ENCODE measurements at places on chromosomes 16 and 17. TPM values are rescaled to one million over a fixed set of nuclear protein-coding genes. Genes with fewer than 3 reads are reported as not detected.

DNA sequence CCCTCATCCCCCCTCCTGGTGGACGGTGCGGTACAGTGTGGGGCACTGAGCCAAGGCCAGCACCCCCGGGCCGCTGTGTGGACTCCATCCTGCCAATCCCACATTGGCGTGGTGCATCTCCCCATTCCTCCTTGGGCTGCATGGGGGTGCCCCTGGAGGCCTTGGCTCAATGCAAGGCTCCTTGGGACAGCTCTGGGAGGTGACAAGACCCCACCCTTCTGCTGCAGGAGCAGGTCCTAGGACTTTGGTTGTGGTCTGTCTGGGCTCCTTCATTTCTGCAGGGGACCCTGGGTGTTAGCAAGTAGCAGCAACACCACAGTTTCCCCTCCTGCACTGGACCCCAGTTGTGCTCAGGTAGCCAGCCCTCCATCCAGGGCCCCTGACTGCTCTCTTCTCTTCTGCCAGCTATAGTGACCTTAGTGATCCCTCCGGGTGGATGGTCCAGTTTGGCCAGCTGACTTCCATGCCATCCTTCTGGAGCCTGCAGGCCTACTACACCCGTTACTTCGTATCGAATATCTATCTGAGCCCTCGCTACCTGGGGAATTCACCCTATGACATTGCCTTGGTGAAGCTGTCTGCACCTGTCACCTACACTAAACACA is 1.3 kb downstream of the PRSS21 start:
- DNase-seq, result peak; percentile 19

GRCh38 chr16:2204416-2205103 is 694 bp upstream of the MLST8 start:
- DNase-seq, result no peak

- DNase-seq, result peak; percentile 93
Measured at GRCh38 chr17:42554250-42555121, 1.8 kb downstream of the HSD17B1 start.

- DNase-seq, result no peak
Measured at GRCh38 chr17:57809879-57810278, 40.0 kb downstream of the MRPS23 start.

DNA sequence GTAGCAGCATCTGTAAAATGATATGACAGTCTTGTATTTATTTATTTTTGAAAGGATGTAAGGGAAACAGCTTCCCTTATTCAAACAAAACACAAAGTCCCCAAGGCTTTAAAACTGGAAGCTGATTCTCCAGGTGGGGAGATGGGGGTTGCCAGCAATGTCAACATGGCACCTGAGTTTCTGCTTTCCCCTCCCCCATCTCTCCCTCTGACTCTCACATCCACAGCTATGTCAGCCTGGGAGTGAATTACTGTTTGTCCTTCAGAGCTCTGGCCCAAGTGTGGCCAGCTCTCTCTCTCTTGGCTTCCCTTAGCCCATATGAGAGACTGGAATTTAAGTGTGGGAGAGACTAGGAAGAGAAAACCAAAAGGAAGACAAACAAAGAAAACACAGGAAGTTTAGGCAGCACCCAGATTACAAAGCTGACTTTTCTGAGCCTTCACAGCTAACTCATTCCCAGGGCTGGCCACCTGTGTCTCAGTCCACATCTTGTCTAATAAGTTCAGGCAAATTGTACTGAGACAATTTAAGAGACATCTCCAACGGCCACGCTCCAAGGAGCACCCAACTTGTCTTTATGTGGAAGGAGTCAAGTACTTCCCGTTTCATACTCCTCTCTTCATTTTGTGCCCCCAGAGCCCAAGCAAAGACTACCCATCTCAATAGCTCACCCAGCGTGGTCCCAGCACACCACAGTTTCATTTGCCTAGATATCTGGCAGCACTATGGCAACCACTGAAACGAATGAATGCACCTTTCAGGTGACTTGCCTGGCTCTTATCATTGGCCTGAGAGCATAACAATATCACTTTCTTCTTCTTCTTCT is 69.2 kb downstream of the SOX9 start:
- DNase-seq, result no peak

DNA sequence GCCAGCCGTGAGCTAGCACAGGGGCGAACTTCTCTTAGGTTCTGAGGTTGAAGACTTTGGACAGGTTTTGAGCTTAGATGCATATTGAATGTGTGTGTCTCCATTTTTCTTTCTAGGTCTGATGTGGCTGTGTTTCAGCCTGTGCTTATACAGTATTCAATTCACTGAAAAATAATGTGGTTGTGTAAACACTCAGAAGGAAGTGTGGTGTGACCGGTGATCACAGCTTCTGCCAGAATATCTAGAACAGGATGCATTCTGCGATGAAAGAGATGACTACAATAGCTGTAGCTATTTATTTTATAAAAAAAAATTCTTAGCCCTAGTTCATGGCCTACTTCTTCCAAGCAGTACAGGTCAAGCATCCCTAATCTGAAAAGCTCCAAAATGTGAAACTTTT is 64.4 kb downstream of the MAP2K6 start:
- no peak for DNase-seq

- DNase-seq, result peak; percentile 69
Measured at GRCh38 chr17:77373299-77374169, 232.8 kb downstream of the SEC14L1 start.

DNA sequence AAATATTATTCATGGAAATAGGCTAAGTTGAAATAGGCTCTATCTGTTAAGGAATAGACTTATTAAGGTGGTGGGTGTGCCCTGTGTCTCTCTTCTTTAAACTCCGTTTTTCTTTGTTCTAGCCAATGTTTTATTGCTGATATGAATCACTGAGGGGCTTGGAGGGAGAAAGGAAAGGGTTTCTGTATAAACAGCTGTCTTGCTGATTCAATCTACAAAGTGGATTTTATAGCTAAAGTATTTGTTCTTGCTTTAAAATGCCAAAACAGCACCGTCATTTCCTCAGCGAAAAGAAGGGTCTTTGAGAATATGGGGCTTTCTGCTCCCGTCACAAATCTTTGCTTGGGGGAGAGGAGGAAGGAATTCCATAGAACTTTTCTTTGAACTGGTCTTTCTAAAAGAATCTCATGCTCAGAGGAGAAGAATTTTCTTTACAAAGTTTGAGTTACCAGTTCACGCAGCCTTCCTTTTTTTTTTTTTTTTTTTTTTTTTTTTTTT is 39.3 kb downstream of the MSI2 start:
- no peak for DNase-seq

GRCh38 chr17:14268264-14268663 is 31.6 kb upstream of the CDRT15 start:
- no peak for DNase-seq

DNA sequence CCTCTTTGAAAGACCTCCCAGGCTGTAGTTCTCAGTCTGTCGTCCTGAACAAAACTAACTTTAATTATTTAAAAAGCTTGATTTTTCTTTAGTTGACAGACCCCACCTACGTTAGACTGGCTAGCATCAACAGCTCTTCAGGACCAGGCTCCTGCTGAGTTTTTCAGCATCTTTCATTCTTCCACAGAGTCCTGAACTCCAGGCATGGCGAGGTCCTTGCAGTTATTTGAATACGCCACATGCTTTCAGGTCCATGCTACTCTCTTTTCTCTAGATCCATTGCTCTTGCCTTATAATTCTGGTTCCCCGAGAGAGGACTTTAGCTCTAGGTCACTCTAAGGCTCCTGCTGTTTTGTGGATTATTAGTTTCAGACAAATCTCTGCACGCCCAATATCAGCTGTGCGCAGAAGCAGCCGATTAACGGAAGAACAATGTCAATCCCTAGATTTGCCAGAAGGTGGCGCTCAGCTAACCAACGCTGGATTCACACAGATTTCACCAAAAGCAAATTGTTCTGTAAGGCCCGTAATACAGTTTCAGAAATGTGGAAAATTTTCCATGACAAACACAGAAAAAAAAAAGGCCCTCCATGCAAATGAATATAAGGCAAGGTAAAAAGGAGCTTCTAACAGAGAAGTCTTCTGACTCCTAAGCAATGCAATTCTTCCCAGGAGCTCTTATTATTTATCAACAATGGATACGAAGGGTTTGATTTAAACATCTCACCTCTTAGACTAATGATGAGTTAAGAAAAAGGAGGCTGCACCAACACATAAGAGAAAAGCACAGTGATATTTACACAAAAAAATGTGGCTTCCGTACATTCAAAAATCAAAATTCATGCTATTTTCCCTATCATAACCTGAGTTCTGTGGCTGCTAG is 33.5 kb upstream of the BCO1 start:
- no peak for DNase-seq

DNA sequence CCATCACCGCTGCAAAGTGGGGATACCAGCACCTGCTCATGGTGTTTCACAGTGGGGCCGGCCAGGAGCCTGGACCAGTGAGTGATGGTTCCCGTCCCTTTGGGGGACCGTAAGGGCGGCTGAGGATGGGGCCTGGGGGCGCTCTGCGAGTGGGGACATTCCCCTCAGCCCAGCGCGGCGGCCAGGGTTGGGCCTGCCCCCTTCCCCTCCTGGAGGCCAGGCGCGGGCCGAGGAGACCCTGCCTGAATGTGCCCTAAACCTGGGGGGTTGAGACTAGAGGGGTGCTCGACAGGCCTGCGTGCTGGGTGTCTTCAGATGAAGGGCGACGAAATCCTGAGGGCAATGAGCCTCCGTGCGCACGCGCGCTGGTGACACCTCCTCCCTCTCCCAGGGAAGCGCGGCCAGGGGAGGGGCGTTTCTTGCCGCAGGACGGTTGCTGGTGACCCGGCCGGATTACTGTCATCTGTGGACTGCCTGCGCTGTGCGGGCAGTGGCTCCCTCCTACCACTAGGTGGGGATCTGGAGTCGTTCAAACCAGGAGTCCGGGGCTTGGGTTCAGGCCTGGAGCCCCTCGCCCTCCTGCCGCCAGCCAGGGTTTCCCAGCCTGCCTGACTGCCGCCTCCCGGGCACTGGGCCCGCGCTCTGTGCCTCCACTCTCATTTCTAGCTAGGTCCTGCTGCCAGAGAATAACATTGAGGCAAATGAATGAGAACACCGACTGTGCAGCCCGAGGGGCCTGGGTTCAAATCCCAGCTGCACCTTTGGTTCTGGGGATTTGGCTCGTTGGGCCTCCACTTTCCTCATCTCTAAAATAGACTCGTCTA is 17.1 kb downstream of the TBX2 start:
- peak; percentile 93 for DNase-seq

DNA sequence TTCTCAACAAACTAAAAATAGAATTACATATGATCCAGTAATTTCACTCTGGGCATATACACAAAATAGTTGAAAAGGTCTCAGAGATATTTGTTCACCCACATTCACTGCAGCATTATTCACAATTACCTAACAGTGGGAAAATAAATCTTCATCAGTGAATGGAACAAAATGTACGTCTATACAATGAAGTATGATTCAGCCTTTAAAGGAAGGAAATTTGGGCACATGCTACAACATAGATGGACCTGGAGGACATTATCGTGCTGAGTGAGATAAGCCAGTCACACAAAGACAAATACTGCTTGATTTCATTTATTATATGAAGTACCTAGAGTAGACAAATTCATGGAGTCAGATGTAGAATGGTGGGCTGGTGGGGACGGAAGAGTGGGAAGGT is 47.0 kb downstream of the MFSD11 start:
- DNase-seq, result no peak

- DNase-seq, result no peak
Measured at GRCh38 chr16:8848231-8848938, 20.4 kb downstream of the CARHSP1 start.

- DNase-seq, result peak; percentile 62
Measured at GRCh38 chr16:84735849-84736586, 36.2 kb downstream of the USP10 start.

DNA sequence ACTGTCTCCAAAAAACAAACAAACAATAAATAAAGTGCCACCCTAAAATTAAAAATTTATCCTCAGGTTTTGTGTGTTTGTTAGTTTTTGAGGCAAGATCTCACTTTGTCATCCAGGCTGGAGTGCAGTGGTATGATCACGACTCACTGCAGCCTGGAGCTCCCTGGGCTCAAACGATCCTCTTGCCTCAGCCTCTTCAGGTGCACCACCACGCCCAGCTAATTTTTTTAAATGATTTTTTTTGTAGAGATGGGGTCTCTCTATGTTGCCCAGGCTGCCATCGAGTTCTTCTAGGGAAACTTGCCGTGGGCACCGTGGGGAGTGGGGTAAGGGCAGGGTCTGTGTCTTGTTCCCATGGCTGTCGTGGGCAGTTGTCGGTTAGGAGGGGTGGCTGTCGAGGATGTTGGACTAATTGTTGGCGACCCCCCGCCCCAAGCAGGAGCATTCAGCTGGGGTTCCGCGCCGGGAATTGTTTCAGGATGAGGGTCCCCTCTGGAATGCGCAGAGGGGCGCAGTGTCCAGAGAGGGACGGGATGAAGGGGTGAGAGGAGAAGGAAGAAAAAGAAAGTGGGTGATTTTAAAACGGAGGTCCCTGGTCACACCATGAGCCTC is 1.1 kb upstream of the RNF213 start:
- no peak for DNase-seq

GRCh38 chr17:73822371-73822770 is 178.1 kb upstream of the SDK2 start:
- no peak for DNase-seq

GRCh38 chr16:8696880-8697279 is 22.5 kb downstream of the ABAT start:
- DNase-seq, result no peak

DNA sequence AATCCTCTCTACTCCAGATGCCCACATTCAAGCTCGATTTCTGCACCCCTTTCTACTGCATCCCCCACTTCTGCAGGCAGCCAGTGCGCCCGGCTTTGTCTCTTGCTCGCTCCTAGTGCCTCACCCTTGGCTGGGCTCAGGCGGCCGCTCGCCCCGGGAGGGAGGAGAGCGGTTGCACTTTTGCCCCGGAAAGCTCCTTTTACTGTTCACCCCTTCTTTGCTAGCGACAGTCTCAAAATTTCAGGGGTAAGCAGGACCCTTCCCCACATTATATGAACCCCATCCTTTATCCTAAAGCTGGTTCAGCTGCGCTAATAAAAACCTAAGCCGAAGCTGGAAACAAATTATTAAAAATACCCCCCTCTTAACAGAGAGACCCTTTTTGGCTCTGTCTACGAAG is 1.0 kb downstream of the HOXB5 start:
- DNase-seq, result no peak

GRCh38 chr16:47229053-47230050 is 85.6 kb upstream of the NETO2 start:
- no peak for DNase-seq

DNA sequence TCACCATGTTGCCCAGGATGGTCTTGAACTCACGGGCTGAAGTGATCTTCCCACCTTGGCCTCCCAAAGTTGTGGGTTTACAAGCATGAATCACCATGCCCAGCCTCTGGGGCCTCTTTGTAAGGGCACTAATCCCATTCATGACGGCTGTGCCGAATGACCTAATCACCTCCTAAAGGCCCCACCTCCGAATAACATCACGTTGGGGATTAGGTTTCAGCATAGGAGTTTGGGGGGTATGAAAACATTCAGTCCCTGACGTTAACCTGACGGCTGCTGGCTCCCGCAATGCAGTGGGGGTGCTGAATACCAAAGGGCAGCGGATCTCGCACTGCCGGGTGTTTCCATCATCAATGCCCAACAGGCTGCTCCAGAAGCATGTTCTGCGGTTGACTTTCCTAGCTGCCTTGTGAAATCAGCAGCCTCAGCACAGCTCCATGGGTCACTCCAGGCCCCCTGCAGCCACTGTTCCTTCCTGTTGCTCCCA is 120.8 kb upstream of the SEC14L1 start:
- no peak for DNase-seq

Gene SOX9
- total RNA-seq, result 10.9 TPM

Gene ADAM11
- total RNA-seq, result 18.5 TPM

Gene HBA2
- total RNA-seq, result 64.7 TPM

Gene CRYBA1
- total RNA-seq, result not detected

Gene SLC52A1
- total RNA-seq, result not detected

Gene MMP25
- total RNA-seq, result 1.3 TPM

Gene KRTAP16-1
- not detected for total RNA-seq

All from Right ventricle myocardium superior (tissue), 1 donor.